Activated CD4-positive, alpha-beta T cell treated with anti-CD3 and anti-CD28 coated beads, Interleukin-2, amount 50 U/mL, for 16 hours (primary cell): ENCODE measurements at places on chromosomes 2 and 18.
A peak's percentile ranks its signal among the peaks of the same experiment; 100 is the strongest.

DNA sequence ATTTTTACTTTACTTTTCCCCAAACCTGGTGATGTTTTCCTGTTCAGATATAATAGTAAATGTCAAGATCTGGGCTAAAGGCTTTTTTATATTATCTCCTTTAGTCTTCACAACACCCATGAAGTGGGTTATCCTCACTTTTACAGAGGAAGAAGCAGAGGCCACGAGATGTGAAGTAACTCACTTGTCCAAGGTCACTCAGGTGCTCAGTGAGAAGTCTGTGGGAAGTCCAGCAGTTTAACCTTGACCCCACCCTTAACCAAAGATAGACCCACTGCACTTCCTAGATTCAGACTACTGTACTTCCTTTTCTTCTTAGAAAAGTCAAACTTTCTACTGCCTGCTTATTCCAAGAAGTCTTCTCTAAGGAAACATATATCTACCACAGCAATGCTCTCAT is 56.3 kb upstream of the STAT1 start:
- DNase-seq, result no peak

DNA sequence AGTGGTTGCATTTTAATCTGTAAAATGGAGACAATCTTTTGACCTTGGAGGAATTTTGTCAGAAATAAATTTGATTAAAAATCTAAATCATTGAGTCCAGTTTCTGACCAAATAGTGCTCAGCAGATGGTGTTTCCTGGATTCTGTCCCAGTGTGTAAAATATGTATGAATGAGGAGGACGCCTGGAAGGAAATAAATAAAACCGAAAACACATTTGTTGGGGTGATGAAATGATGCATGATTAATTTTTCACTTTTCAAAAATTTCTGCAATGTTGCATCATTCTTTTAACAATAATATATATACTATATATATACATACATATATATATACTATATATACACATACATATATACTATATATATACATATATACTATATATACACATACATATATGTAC is 261.1 kb upstream of the TRIB2 start:
- no peak for DNase-seq

DNA sequence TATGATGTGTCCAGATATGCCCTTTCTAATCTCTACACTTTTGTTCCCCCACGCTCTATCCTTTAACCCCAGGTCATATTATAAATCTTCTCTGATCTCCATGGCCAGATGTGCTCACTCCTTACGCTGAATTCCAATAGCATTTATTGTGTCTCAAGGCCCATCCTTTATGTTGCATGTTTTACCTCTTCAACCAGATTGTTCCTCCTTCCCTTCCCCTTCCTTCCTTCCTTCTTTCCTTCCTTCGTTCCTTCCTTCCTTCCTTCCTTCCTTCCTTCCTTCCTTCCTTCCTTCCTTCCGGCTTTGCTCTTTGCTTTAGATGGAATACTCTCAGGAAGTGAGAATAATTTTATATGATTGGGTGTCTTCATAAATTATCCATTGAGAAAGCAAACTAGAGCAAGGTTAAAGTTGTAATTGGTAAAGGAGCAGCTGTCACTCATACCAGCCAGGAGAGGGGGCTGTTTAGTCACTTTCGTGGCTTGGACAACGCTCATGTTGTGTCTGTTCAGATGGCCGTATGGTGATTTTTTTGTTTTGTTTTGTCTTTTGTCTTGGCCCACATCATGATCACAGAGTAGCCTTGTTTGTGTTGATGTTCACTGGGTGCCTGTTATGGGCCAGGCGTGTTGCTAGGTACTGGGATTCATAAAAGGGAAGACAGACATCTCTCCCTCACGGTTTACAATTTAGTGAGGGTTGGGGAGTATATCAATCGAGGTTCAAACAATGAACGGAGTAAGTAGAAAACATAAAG is 68.0 kb downstream of the DAW1 start:
- DNase-seq, result peak; percentile 12

DNA sequence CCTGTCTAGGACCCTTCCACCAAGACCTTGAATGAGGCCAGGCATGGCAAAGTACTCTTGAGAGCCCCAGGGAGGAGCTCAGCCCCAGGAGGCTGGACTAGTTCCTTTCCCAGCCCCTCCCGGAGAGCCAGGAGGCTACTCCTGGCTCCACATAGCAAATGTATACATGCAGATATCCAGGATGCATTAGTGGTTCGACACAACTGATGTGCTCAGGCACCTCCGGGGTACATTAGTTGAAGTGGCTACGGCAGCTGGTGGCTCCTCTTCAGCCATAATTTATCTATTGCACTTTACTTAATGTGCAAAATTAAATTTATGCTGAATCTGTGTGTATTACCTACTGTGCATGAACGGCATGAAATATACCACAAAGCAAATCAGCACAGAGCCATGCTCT is 182.8 kb upstream of the MEIS1 start:
- no peak for DNase-seq

DNA sequence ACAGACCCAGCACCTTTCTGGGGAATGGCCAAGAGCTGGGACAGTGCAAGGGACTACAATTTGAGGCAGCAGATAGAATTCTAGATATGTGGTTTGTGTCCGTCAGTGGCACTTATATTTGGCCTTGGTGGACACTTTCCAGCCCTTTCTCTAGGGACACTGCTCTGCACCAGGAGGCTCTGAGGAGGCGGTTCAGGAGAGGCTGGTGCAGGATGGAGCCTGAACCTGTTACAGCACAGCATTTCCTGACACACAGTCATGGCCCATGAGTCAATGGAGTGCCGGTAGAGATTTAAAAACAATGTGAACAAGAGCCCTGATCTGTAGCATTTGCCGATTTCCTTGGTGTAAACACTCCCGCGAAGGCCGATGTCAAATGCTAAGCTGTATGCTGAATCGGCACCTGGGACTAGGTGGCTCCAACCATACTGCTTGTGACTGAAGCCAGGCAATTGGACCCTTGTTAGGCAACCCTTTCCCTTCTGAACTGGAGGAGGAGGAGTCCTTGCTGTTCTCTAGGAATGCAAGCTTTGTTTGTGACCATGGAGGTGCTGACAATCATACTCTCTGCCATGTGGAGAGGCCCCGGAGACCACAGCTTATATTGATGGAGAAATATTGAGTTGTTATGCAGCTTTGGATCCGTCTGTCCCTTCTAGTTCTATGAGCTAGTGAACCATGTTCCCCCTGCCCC is 11.9 kb downstream of the FABP1 start:
- no peak for DNase-seq

GRCh38 chr18:35905436-35905835 is 67.0 kb upstream of the RMP24 start:
- DNase-seq, result no peak

- DNase-seq, result no peak
These were observed 198.1 kb upstream of the RBBP8 start for GRCh38 chr18:22734791-22735627.

GRCh38 chr2:204145791-204146190 is 209.2 kb downstream of the ICOS start:
- no peak for DNase-seq
